ENCODE measurements at places on chromosomes 1 and 21. TPM values are rescaled to one million over a fixed set of nuclear protein-coding genes. Genes with fewer than 3 reads are reported as not detected.
A peak's percentile ranks its signal among the peaks of the same experiment; 100 is the strongest.

GRCh38 chr1:156310962-156311361, 11.9 kb upstream of the VHLL start:
- H3K27me3 ChIP-seq: no peaks in the 10 kb centered on the region
- H3K36me3 ChIP-seq: no peaks in the 10 kb centered on the region
- no peak for DNase-seq
- H3K4me1 ChIP-seq: no peaks in the 10 kb centered on the region

GRCh38 chr1:171139890-171140289, 45.2 kb upstream of the FMO2 start:
- no peaks in the 10 kb centered on the region for H3K36me3 ChIP-seq
- DNase-seq: no peak
- H3K4me3 ChIP-seq: no peak overlapping the region
- no peak overlapping the region for H3K27ac ChIP-seq
- no peaks in the 10 kb centered on the region for H3K4me1 ChIP-seq
- H3K27me3 ChIP-seq: no peaks in the 10 kb centered on the region

- peaks cover 5% of the 10 kb centered on the region for H3K4me1 ChIP-seq
- H3K4me3 ChIP-seq: no peak overlapping the region
- no peak for DNase-seq
- H3K27ac ChIP-seq: no peak overlapping the region
Observed at GRCh38 chr1:180507795-180508724, 5.7 kb upstream of the ACBD6 start.

The BTBD19 gene
- total RNA-seq: 7.4 TPM

DNA sequence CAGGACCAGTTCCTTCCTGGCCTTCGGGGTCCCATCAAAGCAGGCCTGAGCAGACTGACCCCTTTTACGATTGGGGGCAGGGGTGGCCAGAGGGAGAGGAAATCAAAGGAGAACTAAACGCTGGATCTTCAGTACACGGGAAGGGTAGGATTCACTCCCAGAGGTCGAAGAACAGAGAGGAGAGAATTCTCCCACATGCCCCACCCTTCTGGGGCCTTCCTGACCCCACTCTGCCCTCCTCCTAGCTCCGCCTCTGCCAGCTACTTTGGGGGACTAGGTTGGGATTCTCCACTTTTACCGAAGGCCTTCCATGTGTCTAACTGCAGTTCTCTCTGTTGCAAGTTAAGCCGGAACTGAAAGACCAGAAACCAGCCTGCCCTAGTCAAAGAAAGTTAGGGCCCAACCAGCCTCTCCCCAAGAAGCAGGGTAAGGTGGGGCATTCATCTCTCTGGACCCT, 654 bp upstream of the ARHGEF2 start:
- H3K36me3 ChIP-seq: no peaks in the 10 kb centered on the region
- peak overlapping the region; percentile 99 for H3K4me3 ChIP-seq
- no peaks in the 10 kb centered on the region for H3K27me3 ChIP-seq

The NDC1 gene
- 8.3 TPM for total RNA-seq

DNA sequence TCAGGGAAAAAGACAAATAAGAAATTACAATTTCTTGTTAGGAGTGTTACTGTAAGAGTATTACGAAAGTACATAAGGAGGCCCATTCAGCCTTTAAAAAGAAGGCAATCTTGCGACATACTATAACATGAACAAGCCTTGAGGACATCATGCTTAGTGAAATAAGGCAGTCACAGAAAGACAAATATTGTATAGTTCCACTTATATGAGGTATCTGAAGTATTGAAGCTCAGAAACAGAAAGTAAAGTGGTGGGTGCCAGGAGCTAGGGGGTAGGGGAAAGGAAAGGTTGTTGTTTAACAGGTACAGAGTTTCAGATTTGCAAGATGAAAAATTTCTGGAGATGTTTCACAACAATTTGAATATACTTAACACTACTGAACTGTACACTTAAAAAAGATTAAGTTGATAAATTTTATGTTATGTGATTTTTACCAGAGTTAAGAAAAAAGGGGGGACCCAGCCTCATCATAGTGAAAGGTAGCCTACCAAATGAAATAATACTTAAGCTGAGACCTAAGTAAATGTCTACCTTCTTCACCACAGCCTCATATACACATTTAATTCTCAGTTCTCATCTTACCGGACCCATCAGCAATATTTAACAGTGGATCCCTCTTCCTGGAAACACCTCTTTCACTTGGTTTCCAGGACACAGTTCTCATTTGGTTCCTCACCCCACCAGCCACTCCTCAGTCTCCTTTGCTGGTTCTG, 19.5 kb downstream of the USP24 start:
- DNase-seq: no peak
- no peaks in the 10 kb centered on the region for H3K4me1 ChIP-seq
- H3K4me3 ChIP-seq: no peak overlapping the region
- H3K36me3 ChIP-seq: no peaks in the 10 kb centered on the region
- no peaks in the 10 kb centered on the region for H3K27me3 ChIP-seq

DNA sequence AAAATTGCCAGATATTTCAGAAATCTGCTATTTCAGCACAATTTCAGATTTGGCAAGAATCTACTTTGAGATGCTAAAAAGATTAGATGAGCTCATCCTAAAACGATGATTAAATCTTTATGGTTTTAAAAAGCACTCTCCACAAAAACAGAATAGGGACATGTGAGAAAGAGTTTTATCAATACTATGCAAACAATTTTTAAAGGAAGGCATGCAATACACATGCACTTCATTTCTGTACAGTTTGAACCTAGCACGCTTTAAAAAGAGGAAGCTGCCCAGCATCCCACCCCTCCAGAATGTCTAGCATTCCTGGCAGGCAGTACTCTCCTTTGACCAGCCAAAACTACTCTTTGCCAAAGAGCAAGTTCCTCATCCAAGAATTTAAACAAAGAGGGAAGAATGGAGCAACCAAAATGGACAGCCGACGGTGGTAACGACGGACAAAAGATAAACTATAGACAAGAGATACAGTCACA, 1.3 kb downstream of the ARHGAP29 start:
- H3K27me3 ChIP-seq: peaks cover 10% of the 10 kb centered on the region
- peaks cover 3% of the 10 kb centered on the region for H3K4me1 ChIP-seq
- peak overlapping the region; percentile 75 for H3K4me3 ChIP-seq
- no peaks in the 10 kb centered on the region for H3K36me3 ChIP-seq
- DNase-seq: no peak

The CFAP74 gene
- 0.83 TPM for total RNA-seq

DNA sequence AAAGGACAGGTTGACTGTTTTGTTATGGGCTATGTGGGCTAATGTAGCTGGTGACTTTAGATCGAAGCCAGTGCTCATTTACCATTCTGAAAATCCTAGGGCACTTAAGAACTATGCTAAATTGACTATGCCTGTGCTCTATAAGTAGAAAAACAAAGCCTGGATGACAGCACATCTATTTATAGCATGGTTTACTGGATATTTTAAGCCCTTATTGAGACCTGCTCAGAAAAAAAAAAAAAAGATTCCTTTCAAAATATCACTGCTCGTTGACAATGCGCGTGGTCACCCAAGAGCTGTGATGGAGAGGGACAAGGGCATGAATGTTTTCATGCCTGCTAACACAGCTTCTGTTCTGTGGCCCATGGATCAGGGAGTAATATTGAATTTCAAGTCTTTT, 48.1 kb downstream of the CAMSAP2 start:
- peaks cover 4% of the 10 kb centered on the region for H3K36me3 ChIP-seq
- H3K27ac ChIP-seq: no peak overlapping the region
- no peak overlapping the region for H3K4me3 ChIP-seq
- no peaks in the 10 kb centered on the region for H3K4me1 ChIP-seq
- DNase-seq: no peak

- H3K4me1 ChIP-seq: no peaks in the 10 kb centered on the region
- peak; percentile 68 for DNase-seq
- no peaks in the 10 kb centered on the region for H3K27me3 ChIP-seq
- H3K4me3 ChIP-seq: no peak overlapping the region
- no peaks in the 10 kb centered on the region for H3K36me3 ChIP-seq
- H3K27ac ChIP-seq: peak overlapping the region; percentile 49
Observed at GRCh38 chr21:38925923-38926322, 120.2 kb downstream of the ETS2 start.

DNA sequence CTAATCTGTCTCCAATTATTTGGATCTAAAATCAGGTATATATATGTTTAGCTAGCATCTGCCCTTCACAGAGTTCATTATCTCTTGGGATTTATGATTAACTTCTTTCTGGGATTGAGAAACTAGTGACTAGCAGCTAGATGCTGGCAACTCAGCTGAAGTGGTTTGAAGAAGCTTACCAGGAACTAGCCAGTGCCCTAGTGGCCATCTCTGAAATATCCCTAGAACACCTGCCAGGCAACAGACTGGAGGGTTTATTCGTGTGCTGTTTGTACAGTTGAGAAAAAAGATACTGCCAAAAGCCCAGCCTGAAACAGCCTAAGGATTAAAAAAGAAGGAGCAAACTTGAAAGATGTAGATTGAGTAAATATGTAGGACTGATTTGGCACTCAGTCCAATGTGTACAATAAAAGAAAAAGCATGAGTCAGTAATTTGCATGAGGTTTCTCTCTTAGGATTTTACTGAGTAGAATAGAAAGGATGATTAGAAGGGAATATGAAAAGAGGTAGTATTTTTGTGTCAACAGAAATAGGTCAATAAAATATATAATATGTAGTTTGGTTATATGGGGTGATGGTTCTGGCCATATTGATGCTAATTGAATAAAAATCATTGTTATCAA, 1144.6 kb upstream of the ADGRL2 start:
- no peak overlapping the region for H3K27ac ChIP-seq
- no peaks in the 10 kb centered on the region for H3K4me1 ChIP-seq
- H3K27me3 ChIP-seq: no peaks in the 10 kb centered on the region
- DNase-seq: peak; percentile 58

GRCh38 chr1:5638582-5638981, 353.6 kb downstream of the NPHP4 start:
- no peak for DNase-seq
- H3K27ac ChIP-seq: no peak overlapping the region
- H3K36me3 ChIP-seq: no peaks in the 10 kb centered on the region
- H3K4me1 ChIP-seq: no peaks in the 10 kb centered on the region
- H3K4me3 ChIP-seq: no peak overlapping the region

The PTGFR gene
- total RNA-seq: 1.1 TPM

- H3K36me3 ChIP-seq: no peaks in the 10 kb centered on the region
- DNase-seq: no peak
- peaks cover 26% of the 10 kb centered on the region for H3K4me1 ChIP-seq
- H3K27ac ChIP-seq: no peak overlapping the region
- no peak overlapping the region for H3K4me3 ChIP-seq
- H3K27me3 ChIP-seq: no peaks in the 10 kb centered on the region
Observed at GRCh38 chr1:229842302-229843255, 216.5 kb downstream of the URB2 start.

- peak overlapping the region; percentile 79 for H3K27ac ChIP-seq
- H3K4me1 ChIP-seq: peaks cover 5% of the 10 kb centered on the region
- H3K36me3 ChIP-seq: no peaks in the 10 kb centered on the region
- H3K4me3 ChIP-seq: peak overlapping the region; percentile 65
- no peak for DNase-seq
Observed at GRCh38 chr21:14383596-14384180, 742 bp upstream of the HSPA13 start.

Data from Peyer's patch (tissue), 4 donors.